ENCODE measurements at places on chromosomes 1 and 21.
A peak's percentile ranks its signal among the peaks of the same experiment; 100 is the strongest.

GRCh38 chr1:22415489-22415888 lies 36.2 kb upstream of the ZBTB40 start:
- DNase-seq, result no peak

DNA sequence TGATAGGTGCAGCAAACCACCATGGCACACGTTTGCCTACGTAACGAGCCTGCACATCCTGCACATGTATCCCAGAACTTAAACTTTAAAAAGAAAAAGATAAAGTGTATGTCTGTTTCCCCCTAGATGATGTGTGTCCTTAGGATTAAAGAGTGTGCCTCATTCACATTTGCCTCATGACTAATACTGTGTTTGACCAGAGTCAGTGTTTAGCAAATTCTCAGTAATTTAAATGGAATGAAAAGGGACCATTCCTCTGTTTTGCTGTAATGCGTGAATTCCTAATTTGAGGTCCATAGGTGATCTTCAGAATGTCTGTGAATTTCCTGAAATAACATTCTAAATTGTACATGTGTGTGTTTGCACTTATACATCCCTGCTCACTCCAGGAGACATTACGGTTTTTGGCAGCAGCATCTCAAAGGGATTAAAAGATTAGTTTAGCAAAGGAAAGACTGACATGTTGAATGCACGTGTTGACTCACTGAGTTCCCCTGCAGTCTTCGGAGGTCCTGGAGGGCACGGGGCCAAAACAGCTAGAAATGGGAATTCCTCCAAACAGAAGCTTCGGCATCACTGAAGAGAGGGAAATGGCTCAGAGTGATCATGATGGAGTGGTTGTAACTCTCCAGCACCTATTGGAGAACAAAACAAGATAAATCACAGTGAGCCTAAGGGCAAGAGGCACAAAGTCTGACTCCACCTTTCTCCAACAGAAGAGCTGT lies 19.1 kb upstream of the SLC35F3 start:
- DNase-seq, result no peak

DNA sequence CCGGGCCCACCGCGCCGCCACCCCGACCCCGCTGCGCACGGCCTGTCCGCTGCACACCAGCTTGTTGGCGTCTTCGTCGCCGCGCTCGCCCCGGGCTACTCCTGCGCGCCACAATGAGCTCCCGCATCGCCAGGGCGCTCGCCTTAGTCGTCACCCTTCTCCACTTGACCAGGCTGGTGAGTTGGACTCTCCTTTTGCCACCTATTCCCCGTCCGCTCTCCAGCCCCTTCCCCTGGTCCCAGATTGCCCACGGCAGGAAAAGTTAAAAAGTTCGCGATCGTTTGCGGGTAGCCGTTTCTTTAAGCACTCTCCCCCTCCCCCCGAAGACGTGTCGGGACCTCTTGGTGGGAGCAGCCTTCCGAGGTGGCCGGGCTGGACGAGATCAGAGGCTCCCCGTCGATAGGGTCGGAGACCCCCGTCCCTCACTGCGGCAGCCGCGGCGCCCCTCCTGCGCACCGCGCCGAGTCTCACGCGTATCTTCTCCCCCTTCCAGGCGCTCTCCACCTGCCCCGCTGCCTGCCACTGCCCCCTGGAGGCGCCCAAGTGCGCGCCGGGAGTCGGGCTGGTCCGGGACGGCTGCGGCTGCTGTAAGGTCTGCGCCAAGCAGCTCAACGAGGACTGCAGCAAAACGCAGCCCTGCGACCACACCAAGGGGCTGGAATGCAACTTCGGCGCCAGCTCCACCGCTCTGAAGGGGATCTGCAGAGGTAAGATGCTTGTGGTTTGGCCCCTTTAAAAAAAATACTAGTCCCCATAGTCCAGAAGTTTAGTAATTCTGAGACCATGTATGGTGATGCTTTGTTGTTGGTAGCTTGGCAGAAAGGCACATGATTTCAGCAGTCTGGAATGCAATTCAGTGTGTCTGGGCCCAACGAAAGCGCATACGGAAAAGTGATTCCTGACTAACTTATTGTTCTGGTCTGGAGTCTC lies 576 bp downstream of the CCN1 start:
- no peak for DNase-seq

GRCh38 chr1:63381741-63382140 lies 14.3 kb downstream of the ALG6 start:
- DNase-seq, result no peak

- no peak for DNase-seq
Measured at GRCh38 chr1:18644446-18644845, 13.8 kb downstream of the PAX7 start.

- no peak for DNase-seq
Measured at GRCh38 chr1:21020151-21020550, 156.5 kb downstream of the EIF4G3 start.

GRCh38 chr1:109923131-109923945 lies 12.7 kb downstream of the CSF1 start:
- peak; percentile 38 for DNase-seq

DNA sequence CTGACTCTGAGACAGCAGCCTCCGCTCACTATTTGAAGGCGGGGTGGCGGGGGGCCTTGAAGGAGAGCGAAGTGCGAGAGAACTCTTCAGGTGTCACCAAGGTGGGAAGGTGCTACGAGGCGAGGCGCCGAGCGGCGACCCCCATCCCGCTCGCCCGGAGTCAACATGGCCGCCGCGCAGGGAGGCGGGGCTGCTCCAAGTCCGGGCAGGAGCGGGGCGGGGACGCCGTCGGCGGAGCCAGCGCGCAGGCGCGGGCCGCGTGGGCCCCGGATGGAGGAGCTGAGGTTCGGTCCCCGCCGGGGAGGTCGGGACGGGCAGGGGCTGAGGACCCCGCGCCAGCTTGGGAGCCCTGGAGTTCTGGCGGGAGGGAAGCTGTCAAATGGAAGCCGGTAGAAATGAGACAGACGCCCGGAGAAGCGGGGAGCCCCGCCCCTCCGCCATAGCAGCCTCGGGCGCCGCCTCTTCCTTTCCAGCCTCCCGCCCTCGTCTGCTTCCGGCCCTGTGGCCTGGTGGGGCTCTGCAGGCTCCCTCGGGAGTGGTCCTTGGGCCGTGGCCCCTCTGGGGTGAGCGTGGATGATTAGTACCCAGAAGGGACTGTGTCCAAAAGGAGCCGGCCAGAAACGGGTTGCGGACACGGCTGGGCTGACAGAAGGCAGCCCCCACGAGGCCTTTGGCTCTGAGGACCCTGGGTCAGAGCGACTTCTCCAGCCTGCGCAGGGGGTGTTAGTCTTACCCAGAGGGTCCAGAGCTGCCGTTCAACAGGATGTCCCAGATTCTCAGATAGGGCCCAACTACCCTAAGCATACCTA lies at the start of gene PIGV:
PIGV (plus strand) TSS at position 245 of the 809 bp plus-strand sequence. CDS start 2,866 bp downstream, outside the sequence.
- DNase-seq, result peak; percentile 91

DNA sequence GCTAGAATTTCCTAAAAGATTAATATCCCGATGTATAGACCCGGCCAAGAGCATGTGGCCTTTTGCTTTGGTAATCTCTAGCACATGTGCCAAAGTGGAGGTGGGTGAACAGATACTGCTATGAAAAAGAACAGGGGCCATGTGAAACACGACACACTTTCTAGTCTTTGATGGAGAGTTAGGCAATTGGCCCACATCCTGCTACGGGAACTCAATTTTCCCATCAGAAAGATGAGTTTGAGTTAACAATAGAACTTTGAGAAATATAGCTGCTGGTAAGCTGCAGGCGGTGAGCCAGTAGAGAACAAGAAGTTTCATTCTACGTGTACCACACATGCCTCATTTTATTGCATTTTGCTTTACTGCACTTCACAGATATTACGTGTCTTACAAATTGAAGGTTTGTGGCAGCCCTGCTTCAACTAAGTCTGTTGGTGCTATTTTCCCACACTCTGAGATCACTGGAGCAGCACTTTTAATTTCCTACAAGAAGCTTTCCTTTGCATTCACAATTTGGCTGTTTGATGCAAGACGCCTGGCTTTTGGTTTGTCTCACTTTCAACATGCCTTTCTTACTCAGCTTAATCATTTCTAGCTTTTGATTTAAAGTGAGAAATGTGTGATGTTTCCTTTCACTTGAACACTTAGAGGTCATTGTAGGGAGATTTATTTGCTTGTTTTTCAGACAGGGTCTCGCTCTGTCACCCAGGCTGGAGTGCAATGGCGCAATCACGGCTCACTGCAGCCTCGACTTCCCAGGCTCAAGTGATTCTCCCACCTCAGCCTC lies 46.3 kb downstream of the HTR6 start:
- no peak for DNase-seq

DNA sequence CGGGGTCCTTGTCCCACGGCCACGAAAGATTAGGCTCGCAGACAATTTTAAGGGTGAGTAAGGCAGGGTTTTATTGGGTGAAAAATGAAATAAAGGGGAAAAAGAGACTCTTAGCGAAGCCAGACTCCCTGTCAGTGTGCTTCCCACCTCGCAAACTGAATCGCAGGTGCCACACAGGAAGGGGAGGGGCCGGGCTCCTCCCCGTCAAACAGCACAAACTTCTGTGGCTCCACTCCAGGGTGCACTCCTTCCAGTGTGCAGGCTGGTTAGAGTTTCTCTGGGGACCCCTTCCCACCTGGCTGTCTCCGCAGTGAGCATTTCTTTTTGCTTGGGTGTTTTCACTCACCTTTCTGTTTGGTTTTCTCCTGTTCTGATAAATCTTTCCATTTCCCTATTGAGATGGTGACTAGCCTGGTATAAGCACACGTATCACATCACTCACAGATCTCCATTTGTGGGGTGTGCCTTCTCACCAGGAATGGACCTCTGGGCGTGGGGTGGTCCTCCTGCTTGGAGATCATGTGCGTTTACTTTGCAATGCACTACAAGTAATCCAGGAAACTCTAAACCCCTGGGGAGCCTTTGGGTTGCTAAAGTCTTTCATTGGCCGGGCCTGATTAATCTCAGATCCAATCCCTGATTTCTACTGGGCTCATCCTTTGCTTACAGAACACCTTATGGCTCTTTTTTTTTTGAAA lies 37.6 kb upstream of the GALNT2 start:
- no peak for DNase-seq

- DNase-seq, result no peak
Measured at GRCh38 chr1:212109728-212110127, 74.2 kb downstream of the DTL start.
